ENCODE measurements at places on chromosomes 3 and 15. TPM values are rescaled to one million over a fixed set of nuclear protein-coding genes. Genes with fewer than 3 reads are reported as not detected.

GRCh38 chr3:8629151-8630021 lies 15.2 kb downstream of the SSUH2 start:
- peak; percentile 84 for DNase-seq

- DNase-seq = no peak
Observed at GRCh38 chr3:138033202-138033691, 23.3 kb downstream of the CLDN18 start.

DNA sequence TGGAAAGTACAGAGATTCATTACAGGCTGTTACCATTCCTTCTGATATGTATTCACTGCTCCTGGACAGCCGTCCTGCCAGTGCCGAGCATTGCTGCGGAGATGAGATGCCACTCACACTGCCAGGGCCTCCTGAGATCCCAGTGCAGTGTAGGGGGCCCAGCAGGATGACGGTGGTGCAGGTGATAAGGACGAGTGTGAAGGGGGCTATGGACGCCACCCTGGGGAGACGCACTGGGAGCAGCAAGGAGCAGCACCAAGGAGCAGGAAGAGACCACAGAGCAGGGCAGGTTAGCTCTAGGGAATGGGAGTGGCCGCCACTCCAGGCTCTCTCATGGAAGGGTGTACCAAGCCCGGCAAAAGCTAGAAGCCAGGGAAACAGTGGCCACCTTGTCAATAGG lies 4.0 kb upstream of the KLF15 start:
- no peak for DNase-seq

Gene C3orf80
- total RNA-seq = 0.23 TPM

DNA sequence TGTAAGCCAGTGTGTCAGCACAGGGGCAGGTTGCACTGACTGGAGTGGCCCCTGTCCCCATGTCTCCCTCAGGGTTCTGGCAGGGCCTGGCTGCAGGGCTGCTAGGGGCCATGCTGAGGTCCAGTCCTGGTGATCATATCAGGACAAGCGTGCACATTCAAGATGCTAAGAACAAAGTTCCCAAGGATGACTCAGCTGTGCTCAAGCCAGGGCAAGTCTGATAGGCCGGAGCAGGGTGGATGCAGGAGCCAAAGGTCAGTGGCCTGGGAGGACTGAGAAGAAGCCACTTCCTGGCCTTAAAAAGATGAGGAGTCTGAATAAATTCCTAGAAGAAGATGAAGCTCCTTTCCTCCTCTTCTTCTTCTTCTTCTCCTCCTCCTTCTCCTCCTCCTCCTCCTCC lies 353.2 kb downstream of the AGBL1 start:
- no peak for DNase-seq

Gene LAMB2
- not detected for total RNA-seq

GRCh38 chr3:195450731-195451229 lies 8.0 kb upstream of the ACAP2 start:
- no peak for DNase-seq

DNA sequence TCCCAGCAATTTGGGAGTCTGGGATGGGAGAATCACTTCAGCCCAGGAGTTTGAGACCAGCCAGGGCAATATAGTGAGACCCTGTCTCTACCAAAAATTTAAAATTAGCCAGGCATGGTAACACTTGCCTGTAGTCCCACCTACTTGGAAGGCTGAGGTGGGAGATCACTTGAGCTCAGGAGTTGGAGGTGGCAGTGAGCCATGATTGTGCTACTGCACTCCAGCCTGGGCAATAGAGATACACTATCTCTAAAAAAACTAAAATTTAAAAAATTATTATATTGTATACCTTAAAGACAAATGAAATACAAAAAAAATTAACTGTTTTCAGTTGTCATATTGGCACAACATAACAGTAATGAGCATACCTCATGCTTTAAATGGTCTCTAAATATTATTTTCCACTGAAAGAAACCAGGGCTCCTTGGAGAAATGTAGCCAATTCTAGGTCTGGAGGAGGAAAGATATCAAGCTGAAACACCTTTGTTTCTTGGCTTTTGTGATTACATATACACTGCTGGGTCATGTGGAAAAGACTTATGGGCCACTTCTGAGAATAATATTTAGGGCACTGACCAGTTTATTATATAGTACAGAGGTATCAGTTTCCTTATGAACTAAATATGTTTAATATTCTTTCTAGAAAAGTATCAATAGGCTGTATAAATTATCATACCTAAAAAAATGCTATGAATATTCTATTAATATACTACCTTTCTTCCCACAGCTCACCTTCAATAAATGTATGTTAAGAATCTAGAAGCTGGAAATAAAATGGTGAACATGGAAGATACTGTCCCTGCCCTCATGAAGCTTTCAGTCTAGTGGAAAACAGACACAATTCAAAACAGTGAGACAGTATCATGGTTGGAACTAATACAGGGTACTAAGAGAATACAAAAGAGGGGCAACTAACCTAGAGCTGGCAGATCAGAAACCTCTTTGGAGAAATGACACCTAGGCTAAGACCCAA lies 119.5 kb downstream of the TMCC1 start:
- no peak for DNase-seq

DNA sequence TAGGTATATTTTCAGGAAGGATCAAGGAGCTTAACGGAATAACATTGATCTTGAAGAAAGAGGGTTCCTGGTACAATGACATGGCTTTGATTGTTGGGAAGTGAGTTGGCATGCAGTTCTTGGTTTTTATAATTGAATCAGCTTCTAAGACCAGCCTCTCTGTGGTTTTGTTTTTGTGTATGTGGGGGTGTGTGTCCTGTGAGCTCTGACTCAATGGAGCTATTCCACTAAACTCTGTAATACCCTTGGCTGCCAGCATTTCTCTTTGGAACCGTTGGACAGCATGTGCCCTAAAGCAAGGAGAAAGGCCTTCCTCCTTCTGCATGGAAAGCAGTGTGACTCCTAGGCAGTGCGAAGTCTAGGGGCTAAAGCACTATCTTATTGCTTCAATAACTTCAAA lies 124.8 kb downstream of the EDEM1 start:
- DNase-seq = no peak

- no peak for DNase-seq
Observed at GRCh38 chr15:80699981-80700380, 4.9 kb downstream of the ABHD17C start.

Gene AADAC
- not detected for total RNA-seq

DNA sequence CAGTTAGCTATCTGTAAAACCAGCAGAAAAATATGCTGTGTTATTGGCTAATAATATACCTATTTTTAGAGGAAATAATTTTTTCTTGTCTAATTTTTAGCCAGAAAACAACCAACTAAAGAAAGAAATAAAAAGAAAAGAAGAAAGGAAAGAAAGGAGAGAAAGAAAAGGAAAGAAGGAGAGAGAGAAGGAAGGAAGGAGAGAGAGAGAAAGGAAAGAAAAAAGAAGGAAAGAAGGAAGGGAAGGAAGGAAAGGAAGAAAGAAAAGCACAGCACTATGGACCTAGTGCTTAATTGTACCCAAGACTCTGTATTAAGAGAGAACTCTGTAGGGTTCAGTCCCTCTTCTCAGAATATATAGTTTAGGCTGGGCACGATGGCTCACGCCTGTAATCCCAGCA lies 3.3 kb upstream of the PAQR9 start:
- no peak for DNase-seq

GRCh38 chr3:67044295-67044694 lies 46.2 kb downstream of the KBTBD8 start:
- DNase-seq = no peak

Gene MUSTN1
- total RNA-seq = 0.40 TPM

Gene LMAN1L
- not detected for total RNA-seq

Gene LRRC31
- not detected for total RNA-seq

GRCh38 chr3:156429125-156429524 lies 125.8 kb downstream of the SSR3 start:
- DNase-seq = no peak

DNA sequence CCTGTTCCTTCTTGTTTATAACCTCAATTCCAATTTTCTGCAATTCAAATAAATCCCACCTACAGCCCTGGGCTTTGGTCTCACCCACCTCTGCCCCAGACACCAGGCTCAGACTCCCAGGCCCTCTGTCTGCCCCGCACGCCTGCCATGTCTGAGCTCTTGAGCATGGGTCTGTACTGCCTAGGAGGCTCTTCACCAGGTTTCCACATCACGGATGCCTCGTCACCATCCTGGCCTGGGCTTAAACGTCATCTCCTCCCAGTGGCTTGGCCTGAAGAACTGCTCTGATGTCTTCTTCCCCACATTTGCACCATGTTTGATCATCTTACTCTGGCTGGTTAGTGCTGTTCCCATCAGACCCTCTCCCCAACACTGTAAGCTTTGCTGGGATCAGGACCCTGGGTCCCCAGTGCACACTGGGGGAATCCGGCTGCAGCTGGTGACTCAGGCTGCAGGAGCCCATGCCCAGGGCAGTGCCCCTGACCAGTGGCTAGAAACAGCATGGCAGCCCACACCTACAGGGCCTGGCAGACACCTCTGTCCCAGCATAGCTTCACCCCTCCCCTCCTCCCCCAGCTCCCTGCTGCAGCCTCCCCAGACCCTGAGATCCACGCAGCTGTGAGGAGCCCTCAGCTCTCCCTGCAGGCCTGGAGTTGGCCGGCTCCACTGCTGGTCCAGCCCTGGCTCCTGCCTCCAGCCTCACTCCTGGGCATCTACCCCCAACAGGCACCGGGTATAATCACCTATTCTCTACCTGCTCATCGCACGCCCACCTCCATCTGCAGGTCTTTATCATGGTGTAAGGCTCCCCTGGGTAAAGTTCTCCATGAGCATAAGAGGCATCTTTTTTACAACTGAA lies 162.8 kb upstream of the NSMCE3 start:
- no peak for DNase-seq

Gene PRSS50
- not detected for total RNA-seq

- DNase-seq = no peak
Observed at GRCh38 chr3:152305075-152305474, 36.3 kb downstream of the MBNL1 start.

Gene PRR23B
- total RNA-seq = not detected

DNA sequence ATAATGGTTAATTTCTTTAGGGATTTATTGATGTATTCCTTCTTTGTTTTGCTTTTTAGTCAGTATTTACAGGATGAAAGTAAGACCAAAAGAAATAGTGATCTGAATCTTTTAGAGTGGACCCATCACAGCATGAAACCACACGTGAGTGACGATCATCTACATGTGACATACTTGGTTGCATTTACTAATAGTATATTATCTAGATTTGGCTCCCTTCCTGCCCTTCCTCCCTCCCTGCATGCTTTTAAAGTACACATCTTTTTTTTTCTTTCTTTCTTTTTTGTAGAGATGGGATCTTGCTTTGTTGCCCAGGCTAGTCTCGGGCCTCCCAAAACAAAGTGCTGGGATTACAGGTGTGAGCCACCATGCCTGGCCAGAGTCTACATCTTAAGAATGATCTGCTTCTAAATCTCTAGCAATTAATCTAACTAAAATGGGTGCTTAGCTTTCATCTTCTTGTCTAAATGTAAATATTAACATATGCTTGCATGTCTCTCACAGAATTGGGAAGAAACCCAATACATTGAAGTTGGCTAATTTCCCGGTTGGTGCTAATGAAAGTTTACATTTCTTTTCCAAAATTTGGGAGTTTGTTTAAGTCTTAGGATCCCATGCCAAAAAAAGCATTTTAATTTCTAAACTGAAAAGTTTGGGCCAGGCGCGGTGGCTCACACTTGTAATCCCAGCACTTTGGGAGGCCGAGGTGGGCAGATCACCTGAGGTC lies 38.0 kb downstream of the SENP2 start:
- no peak for DNase-seq

DNA sequence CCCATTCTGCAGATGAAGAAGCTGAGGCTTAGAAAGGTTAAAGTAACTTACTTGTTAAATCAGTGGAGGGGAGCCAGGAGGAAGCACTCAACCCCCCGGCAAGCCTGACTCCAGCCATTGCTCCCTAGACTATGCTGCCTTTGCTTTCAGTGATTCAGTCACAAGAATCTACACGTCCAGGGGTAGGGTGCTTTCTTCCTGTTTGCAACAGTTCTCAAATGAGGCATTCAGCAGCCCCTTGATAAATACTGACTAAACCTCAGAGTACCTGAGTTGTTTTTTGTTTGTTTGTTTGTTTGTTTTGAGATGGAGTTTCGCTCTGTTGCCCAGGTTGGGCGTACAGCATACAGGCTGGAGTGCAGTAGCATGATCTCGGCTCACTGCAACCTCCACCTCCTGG lies 28.6 kb downstream of the MAGEF1 start:
- DNase-seq = no peak

DNA sequence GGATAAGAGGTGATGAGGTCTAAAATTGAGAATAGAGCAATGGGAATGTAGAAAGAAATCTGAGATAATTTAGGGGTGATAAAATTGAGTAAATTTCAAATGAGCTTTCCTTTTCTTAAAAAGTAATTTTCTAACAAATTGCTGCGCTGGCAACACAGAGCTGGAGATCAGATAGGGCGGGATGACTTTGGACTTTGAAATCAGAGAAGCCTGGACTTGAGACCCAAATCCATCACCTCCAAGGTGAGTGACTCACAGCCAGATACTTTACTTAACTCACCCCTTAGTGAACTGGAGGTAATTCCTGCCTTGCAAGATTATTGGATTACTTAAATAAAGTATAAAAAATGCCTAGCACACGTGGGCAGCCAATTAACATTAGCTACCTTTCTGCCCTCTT lies 80.8 kb downstream of the P2RY1 start:
- DNase-seq = no peak

GRCh38 chr3:194261581-194262063 lies 89.5 kb downstream of the CPN2 start:
- DNase-seq = no peak

DNA sequence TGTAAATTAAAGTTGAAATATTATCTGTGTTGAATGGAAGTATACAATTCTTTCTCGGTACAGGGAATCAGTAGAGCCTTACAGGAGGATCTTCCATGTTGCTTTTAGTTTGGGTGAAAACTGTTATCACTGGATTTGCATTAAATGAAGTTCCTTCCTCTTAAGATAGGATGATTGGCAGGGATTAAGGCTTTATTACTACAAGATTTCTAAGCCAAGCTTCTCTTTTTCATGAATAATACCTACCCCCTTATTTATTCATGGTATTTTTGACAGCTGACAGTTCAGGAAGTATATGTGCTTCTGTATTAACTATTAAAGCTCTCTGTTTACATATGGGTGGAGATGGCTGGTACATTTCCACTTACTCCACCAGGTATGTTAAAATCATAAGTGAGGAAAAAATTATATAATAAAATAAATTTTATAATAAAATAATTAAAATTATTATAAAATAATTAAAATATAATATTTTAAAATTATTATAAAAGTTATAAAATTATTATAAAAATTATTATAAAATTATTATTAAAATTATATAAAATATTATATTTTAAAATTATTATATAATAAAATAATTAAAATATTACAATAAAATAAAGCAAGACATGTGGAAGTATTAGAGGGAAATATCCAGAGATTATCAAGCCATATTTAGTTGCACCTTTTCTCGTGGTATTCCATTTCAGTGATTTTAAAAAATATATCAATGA lies 332.9 kb downstream of the ROBO2 start:
- DNase-seq = no peak

Measured in activated CD8-positive, alpha-beta memory T cell treated with anti-CD3 and anti-CD28 coated beads, Interleukin-2, amount 10 ng/mL, durations not matched to agents 7 days and 5 days (primary cell).